Tongue (tissue), 3 donors: ENCODE measurements at places on chromosomes 6 and 20. TPM values are rescaled to one million over a fixed set of nuclear protein-coding genes. Genes with fewer than 3 reads are reported as not detected.

The DEFB124 gene
- total RNA-seq = not detected

The VSTM2L gene
- 0.82 TPM for total RNA-seq

The SLC22A1 gene
- total RNA-seq = not detected

The PTK6 gene
- 4.6 TPM for total RNA-seq

The FAM184A gene
- 16.4 TPM for total RNA-seq

The NR2E1 gene
- not detected for total RNA-seq

GRCh38 chr6:147750413-147750812 lies 241.9 kb downstream of the SAMD5 start:
- DNase-seq = no peak

GRCh38 chr20:24616258-24617079 lies 147.0 kb downstream of the SYNDIG1 start:
- no peak for DNase-seq

DNA sequence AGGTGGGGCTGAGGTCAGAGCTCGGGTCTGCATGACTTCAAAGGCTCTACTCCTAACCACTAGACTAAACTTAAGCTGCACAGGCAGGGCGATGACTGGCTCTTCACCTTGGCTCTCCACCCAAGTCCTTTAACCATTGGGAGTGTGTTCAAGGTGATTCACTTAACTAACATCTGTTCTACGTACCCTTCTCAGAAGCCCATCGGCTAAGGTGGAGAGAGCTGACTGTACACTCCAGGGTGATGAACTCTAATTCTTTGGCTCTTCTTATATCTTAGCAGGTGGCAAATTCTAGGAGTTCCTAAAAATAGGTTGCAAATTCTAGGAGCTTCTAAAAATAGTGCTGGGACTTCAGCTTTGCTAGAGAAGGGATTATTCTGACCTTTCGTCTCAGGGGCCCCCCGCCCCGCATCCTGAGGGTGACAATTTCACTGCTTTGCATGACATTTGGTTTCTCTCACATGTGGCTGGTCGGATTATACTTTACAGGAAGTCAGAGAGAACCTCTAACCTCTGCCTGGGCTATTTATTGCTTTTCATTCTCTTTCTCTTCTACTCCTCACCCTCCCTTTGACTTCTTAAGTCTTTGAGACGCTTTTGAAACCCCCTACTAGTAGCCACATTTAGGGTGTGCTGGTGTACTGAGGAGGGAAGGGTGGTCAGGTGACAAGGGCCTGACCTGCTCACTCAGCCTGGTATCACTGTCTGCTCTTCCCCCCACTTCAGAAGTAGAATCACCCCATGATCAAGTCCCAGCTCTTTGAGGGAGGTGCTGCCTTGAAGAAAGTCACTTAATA lies 55.5 kb downstream of the PRDM1 start:
- no peak for DNase-seq

GRCh38 chr6:119533603-119534279 lies 184.2 kb upstream of the MAN1A1 start:
- peak; percentile 23 for DNase-seq

- peak; percentile 65 for DNase-seq
These were observed 85.9 kb downstream of the SMOC2 start for GRCh38 chr6:168526841-168527281.

GRCh38 chr6:140437619-140438345 lies 1063.3 kb upstream of the CITED2 start:
- DNase-seq = peak; percentile 25

- DNase-seq = no peak
These were observed 36.4 kb upstream of the APCDD1L start for GRCh38 chr20:58551631-58552030.

DNA sequence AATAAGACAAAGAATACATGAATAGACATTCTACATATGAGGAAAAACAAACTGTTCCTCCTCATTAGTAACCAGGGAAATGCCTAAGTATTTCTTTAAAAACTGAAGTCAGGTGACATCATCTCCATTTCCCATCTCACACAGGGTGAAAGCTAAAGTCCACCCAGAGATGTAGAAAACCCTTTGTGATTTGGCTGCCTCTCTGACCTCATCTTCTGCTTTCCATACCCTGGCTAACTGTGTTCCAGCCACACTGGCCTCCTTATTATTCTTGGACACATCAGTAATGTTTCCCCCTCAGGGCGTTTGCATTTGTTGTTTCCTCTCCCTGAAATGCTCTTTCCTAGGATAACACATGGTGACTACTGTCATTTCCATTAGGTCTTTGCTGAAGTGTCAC lies 40.4 kb downstream of the ESF1 start:
- DNase-seq = no peak
